ENCODE measurements at places on chromosomes 5 and 9.

DNA sequence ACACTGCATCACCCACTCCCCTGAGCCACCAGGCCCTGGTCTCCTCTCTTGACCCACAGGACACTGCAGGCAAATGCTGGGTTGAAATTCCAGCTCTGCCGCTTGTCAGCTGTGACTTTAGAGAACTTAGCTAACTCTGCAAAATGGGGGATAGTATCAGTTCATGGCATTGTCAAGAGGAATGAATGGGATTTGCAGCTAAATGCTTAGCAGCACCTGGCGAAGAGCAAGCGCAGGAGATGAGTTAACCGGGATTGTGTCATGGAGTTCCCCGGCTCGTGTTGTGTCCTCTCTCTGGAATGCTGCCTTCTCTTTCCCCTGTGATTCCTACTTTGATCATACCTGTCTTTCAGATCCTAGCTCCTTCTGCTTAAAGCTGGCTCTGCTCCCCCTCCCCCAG is 67.1 kb downstream of the DAB2IP start:
- no peak for DNase-seq

DNA sequence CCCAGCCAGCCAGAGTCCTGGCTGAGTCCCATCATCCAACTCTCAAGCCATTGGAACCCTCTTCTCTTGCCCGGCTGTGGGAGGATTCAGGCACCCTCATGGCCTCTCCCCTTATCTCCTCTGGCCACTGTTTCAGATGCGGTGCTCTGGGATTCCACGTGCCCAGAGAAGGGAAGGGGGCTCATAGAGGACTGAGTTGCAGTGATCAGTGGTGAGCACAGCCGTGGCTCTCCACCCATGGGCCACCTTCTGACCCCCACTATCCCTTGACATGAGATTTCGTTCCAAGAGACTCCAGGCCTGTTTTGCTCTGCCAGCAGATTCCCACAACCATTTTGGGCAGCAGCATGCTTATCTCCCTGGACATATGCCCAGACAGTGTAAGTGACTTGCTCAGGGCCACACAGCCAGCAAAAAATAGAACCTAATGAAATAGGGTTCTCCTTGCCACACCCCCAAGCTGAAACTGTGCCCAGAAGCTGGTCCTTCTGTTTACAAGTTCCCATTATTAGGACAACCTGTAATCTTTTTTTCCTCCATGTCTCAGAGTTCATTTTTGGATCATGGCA is 2.7 kb downstream of the GPX3 start:
- no peak for DNase-seq

DNA sequence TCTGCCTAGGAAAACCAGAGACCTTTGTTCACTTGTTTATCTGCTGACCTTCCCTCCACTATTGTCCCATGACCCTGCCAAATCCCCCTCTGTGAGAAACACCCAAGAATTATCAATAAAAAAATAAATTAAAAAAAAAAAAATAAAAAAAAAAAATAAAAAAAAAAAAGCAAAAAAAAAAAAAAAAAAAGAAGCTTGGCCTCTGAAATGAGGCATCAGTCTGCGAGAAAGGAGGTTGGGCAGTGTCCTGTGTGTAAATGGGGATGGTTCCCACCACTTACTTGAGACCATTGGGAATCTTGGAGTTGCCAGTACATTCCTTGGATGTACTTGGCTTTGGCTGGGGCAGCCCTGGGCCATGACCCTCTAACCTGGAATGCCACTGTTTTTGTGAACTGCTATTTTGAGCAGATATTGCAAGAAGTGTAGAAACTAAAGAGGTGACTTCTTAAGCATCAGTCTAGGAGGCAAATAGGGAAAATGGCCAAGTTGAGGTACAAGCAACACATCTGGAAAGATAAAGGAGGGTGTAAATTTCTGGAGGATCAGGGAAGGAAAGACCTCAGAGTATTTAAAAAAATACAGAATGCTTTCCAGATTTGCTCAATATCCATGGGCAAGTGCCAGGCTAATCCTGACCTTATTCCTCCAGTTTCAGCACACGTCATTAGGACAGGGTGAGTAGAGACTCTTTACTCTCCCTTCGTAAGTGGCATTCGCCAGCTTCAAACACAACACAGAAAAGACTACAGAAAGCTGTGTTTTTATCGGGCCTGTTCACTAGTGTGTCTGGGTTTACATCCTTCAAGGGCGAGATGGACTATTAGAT is 58.1 kb downstream of the HSPA4 start:
- no peak for DNase-seq

DNA sequence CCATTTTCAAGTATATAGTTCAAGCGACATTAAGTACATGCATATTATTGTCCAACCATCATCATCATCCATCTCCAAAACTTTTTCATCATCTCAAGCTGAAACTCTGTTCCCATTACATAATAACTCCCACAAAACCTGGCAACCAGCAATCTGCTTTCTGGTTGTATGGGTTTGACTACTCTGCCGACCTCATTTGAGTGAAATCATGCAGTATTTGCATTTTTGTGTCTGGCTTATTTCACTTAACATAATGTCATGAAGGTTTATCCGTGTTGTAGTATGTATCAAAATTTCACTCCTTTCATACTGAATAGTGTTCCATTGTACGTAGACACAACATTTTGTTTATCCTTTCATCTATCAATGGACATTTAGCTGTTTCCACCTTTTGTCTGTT is 74.8 kb downstream of the SGCD start:
- no peak for DNase-seq

- no peak for DNase-seq
These were observed 633.3 kb downstream of the PDE4D start for GRCh38 chr5:59260200-59260599.

- no peak for DNase-seq
These were observed 37.7 kb upstream of the PLEKHG4B start for GRCh38 chr5:54175-54730.

- DNase-seq: no peak
These were observed 26.7 kb downstream of the TMEM174 start for GRCh38 chr5:73199671-73200070.

- DNase-seq: no peak
These were observed 15.2 kb downstream of the OR1B1 start for GRCh38 chr9:122642226-122642625.

- DNase-seq: no peak
These were observed 327.1 kb upstream of the NUDT12 start for GRCh38 chr5:103889500-103890209.

Measured in astrocyte of the spinal cord (primary cell).